Lower lobe of right lung (tissue), 2 donors: ENCODE measurements at places on chromosomes 7 and 10. TPM values are rescaled to one million over a fixed set of nuclear protein-coding genes. Genes with fewer than 3 reads are reported as not detected.

PON2 gene
- 168 TPM for total RNA-seq

OGDHL gene
- total RNA-seq, result 0.30 TPM

MSMB gene
- total RNA-seq, result 5.3 TPM

LGI1 gene
- not detected for total RNA-seq

SPDYE8 gene
- total RNA-seq, result not detected

PNLIPRP3 gene
- total RNA-seq, result not detected

ABCB4 gene
- total RNA-seq, result not detected

EPO gene
- total RNA-seq, result not detected

FAM25G gene
- total RNA-seq, result not detected

KIF11 gene
- total RNA-seq, result 1.8 TPM

FERD3L gene
- not detected for total RNA-seq

KLF14 gene
- not detected for total RNA-seq

C7orf57 gene
- total RNA-seq, result 1.6 TPM

DNA sequence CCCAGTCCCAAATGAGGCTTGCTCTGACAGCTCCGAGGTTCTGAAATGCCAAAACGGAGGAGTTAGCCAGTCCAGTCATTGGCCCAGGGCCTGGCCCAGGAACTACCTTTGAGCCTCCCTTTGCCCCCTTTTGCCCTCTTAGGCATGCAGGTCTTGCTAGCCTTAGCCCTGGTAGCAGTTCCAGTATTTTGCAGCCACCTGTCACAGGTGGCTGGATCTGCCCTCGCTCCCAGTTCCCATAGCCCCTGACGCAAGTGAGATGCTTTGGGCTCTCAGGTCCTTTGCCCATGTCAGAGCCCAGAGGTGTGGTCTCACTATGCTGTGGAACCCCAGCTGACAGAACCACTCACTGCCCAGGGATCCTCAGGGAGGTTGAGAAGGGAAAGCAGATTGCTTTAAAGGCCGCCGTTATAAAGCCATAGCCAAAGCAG lies 42.0 kb downstream of the GPRIN2 start:
- H3K27me3 ChIP-seq, result no peaks in the 10 kb centered on the region
- no peaks in the 10 kb centered on the region for H3K4me1 ChIP-seq
- no peaks in the 10 kb centered on the region for H3K36me3 ChIP-seq
- no peak overlapping the region for H3K27ac ChIP-seq
- H3K4me3 ChIP-seq, result no peak overlapping the region
- DNase-seq, result peak; percentile 34

GRCh38 chr7:94642838-94643653 lies 12.9 kb downstream of the SGCE start:
- H3K36me3 ChIP-seq, result no peaks in the 10 kb centered on the region
- no peak for DNase-seq
- H3K4me3 ChIP-seq, result no peak overlapping the region
- no peak overlapping the region for H3K27ac ChIP-seq
- H3K27me3 ChIP-seq, result no peaks in the 10 kb centered on the region

DNA sequence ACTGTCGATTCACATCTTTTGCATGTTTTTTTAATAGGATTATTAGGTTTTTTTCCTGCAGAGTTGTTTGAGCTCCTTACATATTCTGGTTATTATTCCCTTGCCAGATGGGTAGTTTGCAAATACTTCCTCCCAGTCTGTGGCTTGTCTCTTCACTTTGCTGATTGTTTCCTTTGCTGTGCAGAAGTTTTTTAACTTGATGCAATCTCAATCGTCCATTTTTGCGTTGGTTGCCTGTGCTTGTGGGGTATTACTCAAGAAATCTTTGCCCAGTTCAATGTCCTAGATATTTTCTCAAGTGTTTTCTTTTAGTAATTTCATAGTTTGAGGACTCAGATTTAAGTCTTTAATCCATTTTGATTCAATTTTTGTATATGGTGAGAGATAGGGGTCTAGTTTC lies 95.4 kb downstream of the TBXAS1 start:
- no peak overlapping the region for H3K4me3 ChIP-seq
- DNase-seq, result no peak
- no peaks in the 10 kb centered on the region for H3K36me3 ChIP-seq

DNA sequence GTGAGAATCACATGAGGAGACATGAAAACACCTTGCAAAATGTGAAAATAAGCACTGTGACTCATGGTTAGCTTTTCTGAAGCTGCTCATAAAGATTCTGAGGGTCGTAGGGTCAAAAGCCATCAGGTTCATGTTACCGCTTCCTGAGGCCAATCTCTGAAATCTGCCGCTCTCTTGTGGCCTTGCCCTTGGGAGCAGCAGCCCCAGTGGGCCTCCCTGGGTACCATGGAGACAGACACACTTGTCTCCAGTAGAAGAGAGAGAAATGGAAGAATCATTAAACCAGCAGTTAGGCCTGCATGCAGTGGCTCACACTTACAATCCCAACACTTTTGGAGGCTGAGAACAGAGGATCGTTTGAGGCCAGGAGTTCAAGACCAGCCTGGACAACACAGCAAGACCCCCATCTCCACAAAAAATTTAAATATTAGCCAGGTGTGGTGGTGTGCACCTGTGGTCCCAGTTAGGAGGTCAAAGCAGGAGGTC lies 42.8 kb downstream of the NIPSNAP2 start:
- H3K4me3 ChIP-seq, result no peak overlapping the region
- no peak overlapping the region for H3K27ac ChIP-seq
- no peak for DNase-seq
- no peaks in the 10 kb centered on the region for H3K27me3 ChIP-seq

GRCh38 chr7:158827411-158828132 lies 1.7 kb downstream of the ESYT2 start:
- peak overlapping the region; percentile 98 for H3K27ac ChIP-seq
- no peak for DNase-seq
- peaks cover 46% of the 10 kb centered on the region for H3K4me1 ChIP-seq

- H3K4me3 ChIP-seq, result no peak overlapping the region
- H3K27ac ChIP-seq, result no peak overlapping the region
- H3K27me3 ChIP-seq, result no peaks in the 10 kb centered on the region
- no peaks in the 10 kb centered on the region for H3K4me1 ChIP-seq
These were observed 55.8 kb downstream of the PRKG1 start for GRCh38 chr10:51129946-51130544.

DNA sequence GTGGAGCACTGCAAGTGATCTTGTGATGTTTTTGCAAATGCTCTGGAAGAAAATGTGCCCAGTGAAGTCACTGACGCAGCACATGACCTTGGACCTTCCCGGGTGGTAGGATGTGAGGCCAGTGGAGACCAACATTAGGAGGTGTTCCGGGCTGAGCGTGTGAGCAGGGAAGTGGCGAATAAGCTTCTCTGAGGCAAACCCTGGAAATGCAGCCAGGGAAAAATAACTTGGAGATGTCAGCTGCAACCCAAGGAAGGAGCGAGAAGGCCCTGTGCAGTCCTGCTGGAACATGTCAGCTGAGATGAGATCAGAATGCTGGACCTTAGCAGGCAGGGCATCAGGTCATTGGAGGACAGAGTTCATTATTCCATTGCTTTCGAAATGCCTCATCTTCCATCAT lies 18.6 kb upstream of the SDK1 start:
- H3K27ac ChIP-seq, result peak overlapping the region; percentile 24
- no peak for DNase-seq
- H3K4me1 ChIP-seq, result no peaks in the 10 kb centered on the region
- H3K4me3 ChIP-seq, result no peak overlapping the region

GRCh38 chr10:118520116-118520742 lies 75.2 kb downstream of the PRLHR start:
- no peak overlapping the region for H3K4me3 ChIP-seq
- DNase-seq, result no peak
- peaks cover 7% of the 10 kb centered on the region for H3K27me3 ChIP-seq
- no peaks in the 10 kb centered on the region for H3K4me1 ChIP-seq

DNA sequence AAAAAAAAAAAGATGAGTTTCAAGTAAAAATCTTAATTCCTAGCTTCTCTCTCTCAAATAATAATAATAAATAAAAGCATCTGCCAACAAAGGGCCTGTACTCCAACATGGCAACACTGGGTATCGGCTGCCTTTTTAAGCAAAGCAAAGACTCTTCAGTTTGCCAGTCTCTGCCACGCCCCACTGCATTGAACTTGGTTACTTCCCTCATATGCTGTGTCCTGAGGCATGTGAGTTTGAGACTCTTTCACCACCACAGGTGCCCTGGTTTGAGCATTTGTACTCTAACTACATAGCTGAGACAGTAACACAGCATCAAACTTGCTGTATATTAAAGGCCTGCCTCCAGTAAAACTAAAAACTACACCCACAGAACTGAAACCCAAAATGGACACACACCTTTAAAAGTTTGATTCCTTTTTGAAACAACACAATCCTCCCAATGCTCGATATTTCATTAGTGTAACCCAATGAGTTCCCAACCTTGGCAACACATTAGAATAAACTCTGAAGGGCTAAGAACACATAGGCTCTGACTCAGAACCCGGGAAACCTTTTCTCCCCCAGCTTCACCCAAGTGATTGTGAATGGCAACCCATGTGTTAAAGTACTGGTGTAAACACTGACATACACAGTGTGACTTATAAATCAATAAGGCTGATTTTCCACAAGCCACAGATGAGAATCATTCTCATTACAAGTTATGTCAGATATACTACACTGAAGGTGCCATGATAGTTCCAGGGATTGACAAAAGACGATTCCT lies 12.0 kb downstream of the JAZF1 start:
- H3K27me3 ChIP-seq, result no peaks in the 10 kb centered on the region
- no peaks in the 10 kb centered on the region for H3K36me3 ChIP-seq
- H3K4me3 ChIP-seq, result no peak overlapping the region
- DNase-seq, result no peak
- no peaks in the 10 kb centered on the region for H3K4me1 ChIP-seq
- no peak overlapping the region for H3K27ac ChIP-seq

GRCh38 chr7:152553671-152554317 lies 118.0 kb upstream of the KMT2C start:
- no peaks in the 10 kb centered on the region for H3K36me3 ChIP-seq
- H3K4me3 ChIP-seq, result no peak overlapping the region
- no peaks in the 10 kb centered on the region for H3K4me1 ChIP-seq
- H3K27ac ChIP-seq, result no peak overlapping the region

DNA sequence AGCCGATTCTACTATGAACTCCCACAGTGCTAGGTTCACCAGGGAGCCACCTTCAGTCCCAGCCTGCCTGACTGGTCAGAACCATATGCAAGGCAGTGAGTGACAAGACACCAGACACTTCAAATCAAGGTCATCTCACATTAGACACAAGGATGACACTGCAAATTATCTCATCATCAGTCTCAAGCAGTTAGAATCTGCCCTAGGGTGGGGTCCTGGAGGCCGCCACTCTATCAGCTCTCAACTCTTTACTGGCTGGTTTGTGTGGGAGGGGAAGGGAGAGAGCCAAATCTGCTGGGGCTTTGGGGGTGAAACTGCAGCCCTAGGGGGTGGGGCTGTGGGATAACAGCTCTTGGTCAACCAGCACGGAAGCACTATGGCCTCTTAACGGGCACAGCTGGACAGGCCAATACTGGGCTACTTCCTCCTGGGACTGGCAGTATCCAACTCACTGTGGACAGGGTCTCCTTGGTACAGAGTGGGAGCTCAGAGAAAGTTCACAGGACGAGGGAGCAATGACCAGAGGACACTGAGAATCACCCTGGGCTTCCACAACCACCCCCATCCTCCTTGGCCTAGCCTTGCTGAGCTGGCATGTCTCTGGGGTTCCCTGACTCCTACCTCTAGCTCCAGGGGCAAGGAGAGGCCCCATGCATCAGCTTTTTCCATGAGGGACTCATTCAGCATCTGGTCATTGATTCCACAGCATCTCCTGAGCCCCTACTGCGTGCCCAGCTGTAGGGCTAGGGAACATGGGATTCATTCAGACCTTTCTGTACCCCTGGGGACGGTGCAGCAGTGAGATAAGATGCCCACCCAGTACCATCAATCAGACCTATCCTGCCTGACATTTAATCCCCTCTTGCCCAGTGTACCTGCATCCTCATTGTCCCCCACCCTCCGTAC lies 5.4 kb downstream of the GPRIN2 start:
- H3K36me3 ChIP-seq, result peaks cover 12% of the 10 kb centered on the region
- H3K4me1 ChIP-seq, result peaks cover 27% of the 10 kb centered on the region
- H3K4me3 ChIP-seq, result no peak overlapping the region
- peak; percentile 41 for DNase-seq
- peaks cover 17% of the 10 kb centered on the region for H3K27me3 ChIP-seq
- no peak overlapping the region for H3K27ac ChIP-seq

DNA sequence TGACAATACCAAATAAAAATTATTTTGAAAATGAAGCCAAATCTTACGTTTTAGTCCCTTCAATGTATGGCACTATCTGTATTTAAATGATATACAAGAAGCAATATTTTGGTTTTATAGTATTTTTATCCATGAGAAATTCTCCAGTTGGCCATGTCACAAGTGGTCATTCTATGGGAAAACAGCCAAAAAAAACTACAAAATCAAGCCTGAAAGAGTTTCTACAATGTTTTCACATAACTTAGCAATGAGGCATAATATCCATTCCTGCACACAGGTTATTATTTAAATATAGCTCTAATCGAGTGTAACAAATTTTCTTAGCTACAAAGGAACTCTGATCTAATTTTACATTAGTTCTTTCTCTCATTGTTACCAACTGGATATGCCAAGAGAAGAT lies 5.4 kb downstream of the RAB11FIP2 start:
- DNase-seq, result no peak
- peaks cover 48% of the 10 kb centered on the region for H3K4me1 ChIP-seq
- no peaks in the 10 kb centered on the region for H3K27me3 ChIP-seq
- no peak overlapping the region for H3K4me3 ChIP-seq
- no peaks in the 10 kb centered on the region for H3K36me3 ChIP-seq

DNA sequence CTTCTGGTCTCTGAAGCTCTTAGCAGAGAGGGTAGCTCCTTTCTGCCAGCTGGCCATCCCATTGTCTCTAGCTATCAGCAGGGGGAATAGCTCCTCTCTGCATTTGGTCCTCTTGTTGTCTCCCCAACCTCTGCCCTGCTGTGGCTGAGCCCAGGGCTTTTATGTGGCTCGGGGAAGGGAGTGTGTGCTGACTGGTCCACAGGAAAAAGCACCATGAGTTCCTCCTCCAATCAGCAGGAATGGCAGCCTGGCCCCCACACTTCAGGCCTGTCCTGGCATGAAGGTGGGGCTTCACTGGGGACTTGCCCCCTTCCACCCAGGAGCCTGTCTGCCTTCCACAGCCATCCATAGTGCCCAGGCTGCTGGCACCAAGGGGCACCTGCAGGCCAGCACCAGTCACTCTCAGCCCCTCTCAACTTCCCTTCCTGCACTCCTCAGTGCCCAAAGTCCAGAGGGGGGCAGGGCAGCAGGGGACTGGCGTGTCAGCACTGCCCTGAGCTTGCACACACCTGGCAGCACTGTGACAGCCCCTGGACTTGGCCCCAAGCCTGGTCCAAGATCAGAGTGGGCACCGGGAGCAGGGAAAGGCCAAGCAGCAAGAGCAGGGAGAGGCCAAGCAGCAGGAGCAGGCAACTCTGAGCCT lies 36.2 kb downstream of the NOLC1 start:
- H3K4me1 ChIP-seq, result peaks cover 12% of the 10 kb centered on the region
- DNase-seq, result no peak
- no peak overlapping the region for H3K4me3 ChIP-seq
- H3K27ac ChIP-seq, result no peak overlapping the region
- no peaks in the 10 kb centered on the region for H3K27me3 ChIP-seq
